NCI-H1436 (cell line): ENCODE measurements at places on chromosomes 4 and X.

DNA sequence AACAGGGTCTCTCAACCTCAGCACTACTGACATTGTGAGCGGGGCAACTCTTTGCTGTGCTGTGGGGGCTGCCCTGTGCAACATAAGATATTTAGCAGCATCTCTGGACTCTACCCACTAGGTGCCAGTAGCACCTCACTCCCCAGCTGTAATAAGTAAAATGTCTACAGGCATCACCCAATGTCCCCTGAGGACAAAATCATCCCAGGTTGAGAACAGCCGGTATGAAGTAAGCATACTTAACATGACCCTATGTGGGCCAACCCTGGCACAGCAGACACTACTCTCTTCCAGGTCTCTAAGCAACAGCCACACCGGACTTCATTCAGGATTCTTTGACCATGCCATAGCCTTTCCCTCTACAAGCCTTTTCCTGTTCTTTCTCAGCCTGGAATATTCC lies 10.5 kb upstream of the MGST2 start:
- DNase-seq: peak; percentile 53

DNA sequence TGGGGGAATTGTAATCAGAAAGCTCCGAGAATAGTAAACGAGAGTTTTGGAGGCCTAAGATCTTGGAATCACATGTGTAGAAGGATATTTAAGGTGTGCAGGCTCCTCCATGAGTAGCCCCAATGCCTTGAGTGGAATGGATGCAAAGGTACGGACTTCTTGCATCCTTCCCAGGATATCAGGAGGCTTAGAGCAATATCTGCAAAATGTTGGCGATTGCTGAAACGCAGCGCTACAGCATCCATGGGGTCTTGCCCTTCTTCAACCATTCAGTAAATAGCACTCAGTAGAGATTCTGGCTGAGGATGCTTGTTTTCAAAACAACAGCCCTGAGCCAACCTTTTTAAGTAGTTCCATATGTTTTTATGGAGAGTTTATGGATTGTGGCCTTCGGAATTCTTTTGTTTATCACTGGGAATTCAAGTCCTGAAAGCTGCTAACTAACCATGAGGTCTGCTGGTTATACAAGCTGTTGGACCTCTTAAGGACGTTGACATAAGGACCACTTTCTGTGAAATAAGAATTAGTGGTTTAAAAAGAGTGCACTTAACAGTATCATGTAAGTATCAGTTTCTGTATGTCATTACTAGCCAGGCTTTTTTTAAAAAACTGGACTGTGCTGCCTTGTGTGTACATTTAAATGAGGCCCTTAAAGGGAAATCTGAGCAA lies 228.8 kb upstream of the PGRMC2 start:
- DNase-seq: no peak

- no peak for DNase-seq
Measured at GRCh38 chr4:42050516-42051249, 60.4 kb downstream of the SLC30A9 start.

DNA sequence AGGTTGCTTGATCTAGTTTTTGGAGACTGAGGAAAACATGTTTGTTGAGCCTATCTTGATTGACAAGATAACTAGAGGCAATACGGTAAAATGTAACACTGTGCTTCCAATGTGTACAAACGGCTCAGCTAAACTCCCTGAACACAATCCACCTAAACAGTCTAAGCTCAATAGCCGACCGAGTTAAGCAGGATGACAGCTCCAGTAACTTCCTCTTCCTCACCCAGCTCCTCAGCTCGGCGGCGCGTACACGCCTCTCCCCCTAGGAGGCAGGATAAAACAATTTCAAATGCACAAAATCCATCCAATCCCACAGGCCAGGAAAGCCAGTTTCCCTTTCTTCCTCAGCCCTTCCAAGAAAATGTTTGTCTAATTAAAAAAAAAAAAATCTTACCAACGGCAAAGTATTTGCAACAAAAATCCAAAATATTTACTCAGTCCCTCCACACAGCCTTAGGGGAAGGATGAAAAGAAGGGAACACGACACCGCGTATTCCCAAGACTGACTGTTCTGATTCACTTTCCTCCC lies 1.0 kb downstream of the CNOT6L start:
- peak; percentile 49 for DNase-seq

GRCh38 chr4:27048429-27049238 lies 188.0 kb downstream of the STIM2 start:
- peak; percentile 4 for DNase-seq

- no peak for DNase-seq
Measured at GRCh38 chr4:122842392-122842791, 15.8 kb downstream of the FGF2 start.

GRCh38 chrX:134990801-134991481 lies at the start of gene SMIM10:
TSS of gene SMIM10 (plus strand) at chrX:134990991. CDS start at chrX:134991096, 105 bp downstream.
- DNase-seq: no peak

- peak; percentile 5 for DNase-seq
Measured at GRCh38 chr4:118834960-118835569, 861 bp downstream of the SEC24D start.
